Mammary microvascular endothelial cell (primary cell): ENCODE measurements at places on chromosomes 7 and 10. TPM values are rescaled to one million over a fixed set of nuclear protein-coding genes. Genes with fewer than 3 reads are reported as not detected.

DYNC1I1 gene
- total RNA-seq: 0.89 and 1.2 TPM in 2 replicates

PALD1 gene
- total RNA-seq: 31.8 and 32.5 TPM in 2 replicates

CDH23 gene
- not detected in 2 replicates for total RNA-seq

TSC22D4 gene
- 62.0 and 63.5 TPM in 2 replicates for total RNA-seq

IFIT5 gene
- total RNA-seq: 17.1 and 19.8 TPM in 2 replicates

CCDC3 gene
- 1.6 and 2.4 TPM in 2 replicates for total RNA-seq

NRG3 gene
- total RNA-seq: 0.13 and 0.20 TPM in 2 replicates

CCAR1 gene
- 31.3 and 33.6 TPM in 2 replicates for total RNA-seq

SPDYE6 gene
- 0.07 TPM in 1 of 2 replicates, not detected in the other for total RNA-seq

GNA12 gene
- total RNA-seq: 28.9 and 30.9 TPM in 2 replicates

ZNF804B gene
- not detected in 2 replicates for total RNA-seq

CALHM3 gene
- total RNA-seq: not detected in 2 replicates

MRPL43 gene
- 80.0 and 96.6 TPM in 2 replicates for total RNA-seq

ARHGEF35 gene
- total RNA-seq: 0.69 and 0.73 TPM in 2 replicates

RHOBTB1 gene
- total RNA-seq: 18.5 and 20.9 TPM in 2 replicates

CALN1 gene
- total RNA-seq: not detected in 2 replicates

HOXA3 gene
- total RNA-seq: 11.0 and 11.1 TPM in 2 replicates

CPEB3 gene
- 0.73 and 1.0 TPM in 2 replicates for total RNA-seq

SFTPD gene
- total RNA-seq: not detected in 2 replicates

AASS gene
- total RNA-seq: 10.3 and 11.2 TPM in 2 replicates

EBLN1 gene
- not detected in 2 replicates for total RNA-seq

CAMK1D gene
- total RNA-seq: 1.3 and 1.4 TPM in 2 replicates

CRHR2 gene
- not detected in 2 replicates for total RNA-seq

LIPM gene
- total RNA-seq: not detected in 2 replicates

ZNF467 gene
- 0.73 and 1.2 TPM in 2 replicates for total RNA-seq

ZNF365 gene
- 0.20 and 0.33 TPM in 2 replicates for total RNA-seq

FAM241B gene
- total RNA-seq: 0.30 and 0.73 TPM in 2 replicates

VIPR2 gene
- total RNA-seq: not detected in 2 replicates

TBL2 gene
- total RNA-seq: 39.0 and 39.4 TPM in 2 replicates

HILPDA gene
- 8.7 and 15.1 TPM in 2 replicates for total RNA-seq

ZNF518A gene
- 4.9 and 8.7 TPM in 2 replicates for total RNA-seq

TMEM139 gene
- total RNA-seq: not detected in 2 replicates

ARPC1B gene
- total RNA-seq: 549 and 654 TPM in 2 replicates

GRID1 gene
- 0.07 TPM in 1 of 2 replicates, not detected in the other for total RNA-seq

MBL2 gene
- total RNA-seq: not detected in 2 replicates

MMD2 gene
- total RNA-seq: not detected in 2 replicates

MYO1G gene
- total RNA-seq: under 0.01 and 0.25 TPM in 2 replicates

TRIM50 gene
- not detected in 2 replicates for total RNA-seq

UCN3 gene
- total RNA-seq: not detected in 2 replicates

FAM131B gene
- total RNA-seq: 0.54 and 1.2 TPM in 2 replicates

FAM24A gene
- total RNA-seq: not detected in 2 replicates

OPN4 gene
- not detected in 2 replicates for total RNA-seq

SEMA3D gene
- 3.2 and 3.8 TPM in 2 replicates for total RNA-seq

ADCYAP1R1 gene
- total RNA-seq: not detected in 2 replicates

COMMD3 gene
- total RNA-seq: 43.6 and 47.4 TPM in 2 replicates

LBX1 gene
- total RNA-seq: not detected in 2 replicates

SCRN1 gene
- total RNA-seq: 68.2 and 74.3 TPM in 2 replicates

CH25H gene
- 4.4 and 6.7 TPM in 2 replicates for total RNA-seq

HSPA14 gene
- 14.9 and 15.9 TPM in 2 replicates for total RNA-seq

PTPRE gene
- total RNA-seq: 37.0 and 38.5 TPM in 2 replicates
